GM04503 (cell line): ENCODE measurements at places on chromosomes 5 and 9.

DNA sequence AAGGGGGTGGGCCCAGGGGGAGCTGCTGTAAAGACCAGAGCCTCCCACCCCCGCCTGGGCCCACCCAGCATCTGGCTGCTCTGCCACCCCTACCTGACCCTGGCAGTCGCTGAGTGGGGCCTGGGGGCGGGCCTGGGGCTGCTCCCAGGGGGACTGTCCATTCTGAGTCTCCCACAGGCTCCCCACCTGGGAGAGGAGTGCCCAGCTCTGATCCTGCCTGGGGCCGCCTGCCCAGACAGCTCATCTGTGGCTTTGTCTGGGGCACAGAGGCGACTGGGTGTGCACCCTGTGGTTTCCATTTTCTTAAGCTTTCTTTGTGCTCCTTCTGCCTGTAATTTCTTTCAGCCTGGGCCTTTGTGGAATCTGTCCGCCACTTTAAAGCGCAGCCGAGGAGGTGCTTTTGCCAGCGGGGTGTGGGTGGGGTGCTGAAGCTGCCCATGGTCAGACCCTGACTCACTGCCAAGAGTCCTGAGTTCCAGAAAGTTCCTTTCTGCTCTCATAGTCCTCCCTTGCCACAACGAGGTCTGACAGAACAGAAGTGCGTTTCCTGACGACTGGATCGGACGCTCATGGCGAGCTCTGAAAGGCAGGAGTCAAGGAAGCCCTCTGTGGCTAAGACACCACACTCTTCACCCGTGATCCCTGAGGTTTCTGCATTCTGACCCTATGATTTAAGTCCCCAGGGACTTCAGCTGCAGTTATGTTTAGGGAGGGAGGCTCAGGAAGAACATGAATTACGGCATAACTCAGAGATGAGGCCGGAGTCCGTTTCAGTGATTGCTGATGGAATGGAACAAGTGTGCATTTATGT lies 225.0 kb downstream of the FANCC start:
- peak; percentile 33 for DNase-seq

DNA sequence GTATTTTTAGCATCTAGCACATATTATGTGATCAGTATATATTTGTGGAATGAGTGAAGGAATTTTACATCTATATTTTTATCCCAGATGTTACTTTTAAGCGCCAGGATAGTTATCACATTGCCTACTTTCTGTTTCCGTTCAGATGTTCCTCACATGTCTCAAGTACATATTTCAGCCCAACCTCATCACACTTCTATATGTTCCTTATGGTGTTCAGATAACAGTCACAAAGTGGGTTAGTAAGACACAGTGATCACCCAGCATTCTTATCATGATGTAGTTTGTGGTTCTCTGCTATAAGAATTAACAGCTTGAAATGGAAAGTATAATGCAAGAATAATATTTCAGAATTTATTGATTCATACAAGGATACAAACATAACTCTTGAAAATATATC lies 170.0 kb upstream of the RASA1 start:
- DNase-seq = no peak

DNA sequence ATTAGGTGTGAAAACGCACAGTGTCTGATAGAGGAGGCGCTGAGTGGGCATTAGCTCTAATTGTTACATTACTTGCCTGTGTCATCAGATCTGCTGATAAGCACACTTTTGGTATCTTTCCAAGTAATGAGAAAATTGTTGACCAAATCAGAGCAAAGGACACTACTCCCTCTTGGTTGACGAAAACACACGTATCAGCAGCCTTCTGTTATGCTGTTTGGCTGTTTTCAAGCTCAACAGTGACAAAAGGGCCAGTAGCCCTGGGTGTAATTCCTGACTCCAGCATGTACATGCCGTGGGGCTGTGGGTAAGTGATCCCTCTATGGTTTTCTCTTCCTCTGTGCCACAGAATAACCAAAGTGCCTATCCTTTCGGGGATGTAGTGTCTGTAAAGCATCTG lies 151.4 kb downstream of the AUH start:
- DNase-seq = no peak

DNA sequence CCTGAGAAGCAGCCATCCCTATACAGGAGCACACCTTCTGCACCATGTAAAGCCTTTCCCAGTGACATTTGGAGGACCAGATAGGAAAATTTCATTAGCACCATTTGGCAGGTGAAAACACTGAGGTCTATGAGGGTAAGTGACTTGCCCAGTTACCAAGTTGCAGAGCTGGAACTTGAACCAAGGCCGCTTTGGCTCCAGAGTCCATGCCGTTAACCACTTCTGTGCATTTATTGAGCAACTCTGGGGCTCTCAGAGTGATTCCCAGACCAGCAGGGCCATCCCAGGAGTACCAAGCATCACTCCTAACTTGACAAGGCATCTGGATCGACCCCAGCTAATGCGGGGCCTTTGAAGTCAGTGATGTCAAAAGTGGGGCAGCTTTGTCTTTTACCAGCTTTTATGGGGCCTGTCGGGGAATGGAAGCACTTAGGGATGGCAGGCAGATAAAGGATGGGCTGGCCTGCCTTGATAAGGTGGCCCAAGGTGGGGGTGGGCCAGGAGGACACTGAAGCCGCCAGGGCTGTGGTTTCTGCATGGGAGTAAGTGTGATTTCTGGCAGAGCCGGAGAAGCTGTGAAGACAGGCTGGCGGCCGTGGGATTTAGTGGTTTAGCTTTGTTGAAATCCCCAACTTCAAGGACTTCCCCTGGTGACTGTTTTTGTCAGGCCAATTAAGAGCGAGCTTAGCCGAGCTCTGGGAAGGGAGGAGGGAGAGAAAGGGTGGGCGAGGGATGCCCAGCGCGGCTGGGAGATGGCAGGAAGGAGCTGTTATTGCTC lies 127.3 kb downstream of the MACROH2A1 start:
- peak; percentile 31 for DNase-seq

GRCh38 chr9:108761655-108762347 lies 94.0 kb downstream of the ACTL7B start:
- DNase-seq = no peak

DNA sequence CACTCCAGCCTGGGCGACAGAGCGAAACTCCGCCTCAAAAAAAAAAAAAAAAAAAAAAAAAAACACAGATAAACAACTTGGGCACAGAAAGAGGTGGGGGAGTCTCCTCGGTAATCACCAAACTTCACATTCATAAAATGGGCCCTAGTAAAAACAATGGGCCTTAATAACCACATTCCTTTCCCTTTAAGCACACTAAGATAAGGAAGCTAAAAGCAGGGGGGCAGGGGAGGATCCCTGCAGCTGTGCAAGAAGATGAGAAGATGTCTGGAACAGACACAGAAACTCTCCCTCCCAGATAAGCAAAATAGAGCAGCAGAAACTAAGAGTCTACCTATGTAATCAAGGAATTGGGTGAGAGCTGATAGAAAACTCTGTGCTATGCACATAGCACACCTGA lies 111.2 kb upstream of the FAM174A start:
- no peak for DNase-seq

DNA sequence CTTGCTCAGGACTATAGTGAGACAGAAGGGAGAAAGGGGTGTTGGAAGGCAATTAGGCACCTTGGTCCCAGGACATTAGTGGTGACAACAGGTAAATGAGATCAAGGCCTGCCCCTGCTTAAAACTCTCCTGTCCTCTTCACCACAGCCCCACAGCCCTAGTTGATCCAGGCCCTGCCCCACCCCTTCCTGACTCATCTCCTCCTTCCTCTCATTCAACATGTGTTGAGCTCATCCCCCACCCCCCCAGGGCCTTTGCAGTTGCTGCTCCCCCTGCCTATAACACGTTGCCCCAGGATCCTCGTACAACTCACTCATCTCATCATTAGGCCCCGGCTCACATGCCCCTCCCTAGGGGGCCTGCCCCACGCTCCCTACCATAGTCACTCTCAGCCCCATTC lies 66.8 kb downstream of the TSPAN17 start:
- DNase-seq = no peak

DNA sequence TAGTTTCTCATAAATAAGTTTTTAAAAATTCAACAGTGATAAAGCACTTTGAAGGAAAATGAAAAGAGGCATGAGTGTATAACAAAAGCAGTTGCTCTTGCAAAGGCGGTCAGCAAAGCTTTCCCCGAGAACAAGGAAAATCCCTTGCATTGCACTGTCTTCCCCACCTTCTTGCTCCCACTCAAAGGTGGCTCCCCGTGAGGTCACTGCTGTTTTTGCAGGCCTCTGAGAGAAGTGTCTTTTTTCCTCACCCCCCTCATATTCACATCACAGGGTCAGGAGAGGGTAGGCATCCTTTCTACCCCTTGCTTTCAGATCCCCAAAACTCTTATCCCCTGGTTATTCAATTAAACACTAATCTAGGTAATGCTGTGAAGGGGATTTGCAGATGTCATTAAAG lies 15.2 kb upstream of the SLC36A1 start:
- DNase-seq = no peak

GRCh38 chr9:117084221-117084620 lies 330.6 kb downstream of the ASTN2 start:
- DNase-seq = no peak

DNA sequence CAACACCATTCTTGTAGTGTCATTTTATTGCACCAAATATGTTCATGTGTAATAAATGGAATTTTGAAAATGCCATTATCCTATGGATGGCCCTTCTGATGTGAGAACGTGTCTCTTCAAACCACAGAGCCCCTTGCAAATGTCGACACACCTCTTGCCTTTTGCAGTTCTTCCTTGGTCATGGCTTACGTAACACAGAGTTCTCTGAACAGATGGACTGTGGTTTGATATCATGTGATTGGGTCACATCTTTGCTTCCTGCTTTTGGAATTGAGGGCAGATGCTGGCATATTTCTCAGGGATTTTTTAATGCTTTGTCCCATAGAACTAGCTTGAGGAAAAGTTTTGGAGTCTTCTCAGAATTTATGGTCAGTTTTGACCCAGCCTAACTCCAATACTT lies 4.6 kb downstream of the TGFBR1 start:
- peak; percentile 60 for DNase-seq

DNA sequence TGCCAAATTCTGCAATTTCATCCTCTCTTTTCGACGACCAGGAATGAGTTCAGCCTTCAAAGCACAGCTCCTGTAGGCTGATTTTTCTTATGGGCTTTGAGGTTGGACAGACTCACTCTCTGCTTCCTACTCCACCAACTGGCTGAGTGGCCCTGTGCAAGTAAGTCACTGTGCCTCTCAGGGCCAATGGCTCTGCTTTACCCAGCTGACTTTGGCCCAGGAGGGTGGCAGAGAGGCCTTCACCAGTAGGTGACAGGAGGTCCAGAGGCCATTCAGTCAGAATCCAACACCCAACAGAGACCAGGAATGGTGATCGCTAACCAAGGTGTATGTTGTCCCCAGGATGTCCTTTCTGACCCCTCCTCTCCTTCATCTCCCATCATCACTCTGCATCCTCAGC lies 49.5 kb upstream of the ALDH1B1 start:
- no peak for DNase-seq

DNA sequence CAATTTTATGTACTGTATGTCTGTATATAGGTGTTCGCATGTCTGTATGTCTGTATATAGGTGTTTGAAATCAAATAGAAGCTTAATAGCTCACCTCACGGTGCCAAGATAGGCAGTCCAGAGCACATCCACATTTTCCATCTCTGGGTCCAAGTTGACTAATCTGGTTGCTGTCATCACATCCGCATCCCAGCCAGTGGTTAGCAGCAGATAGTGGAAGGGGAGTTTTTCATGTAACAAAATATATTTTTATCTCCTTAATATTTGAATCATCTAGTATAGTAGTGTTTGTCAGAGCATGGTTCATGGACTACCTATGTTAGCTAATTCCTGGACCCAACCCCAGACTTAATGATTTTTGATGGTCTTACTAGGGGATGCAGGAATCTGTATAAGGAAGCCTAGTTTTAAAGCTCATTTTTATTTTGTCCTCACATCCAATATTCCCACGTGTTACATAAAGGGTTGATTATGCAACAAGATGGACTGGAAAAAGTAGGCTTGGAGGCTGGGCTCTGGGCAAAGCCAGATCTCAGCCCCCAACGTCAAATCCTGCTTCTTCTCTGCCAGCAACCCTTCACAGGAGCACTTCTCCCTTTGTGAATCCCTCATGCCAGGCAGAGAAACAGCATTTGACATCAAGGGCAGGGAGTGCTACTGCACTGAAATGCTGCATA lies 219.7 kb downstream of the ZSWIM6 start:
- no peak for DNase-seq

DNA sequence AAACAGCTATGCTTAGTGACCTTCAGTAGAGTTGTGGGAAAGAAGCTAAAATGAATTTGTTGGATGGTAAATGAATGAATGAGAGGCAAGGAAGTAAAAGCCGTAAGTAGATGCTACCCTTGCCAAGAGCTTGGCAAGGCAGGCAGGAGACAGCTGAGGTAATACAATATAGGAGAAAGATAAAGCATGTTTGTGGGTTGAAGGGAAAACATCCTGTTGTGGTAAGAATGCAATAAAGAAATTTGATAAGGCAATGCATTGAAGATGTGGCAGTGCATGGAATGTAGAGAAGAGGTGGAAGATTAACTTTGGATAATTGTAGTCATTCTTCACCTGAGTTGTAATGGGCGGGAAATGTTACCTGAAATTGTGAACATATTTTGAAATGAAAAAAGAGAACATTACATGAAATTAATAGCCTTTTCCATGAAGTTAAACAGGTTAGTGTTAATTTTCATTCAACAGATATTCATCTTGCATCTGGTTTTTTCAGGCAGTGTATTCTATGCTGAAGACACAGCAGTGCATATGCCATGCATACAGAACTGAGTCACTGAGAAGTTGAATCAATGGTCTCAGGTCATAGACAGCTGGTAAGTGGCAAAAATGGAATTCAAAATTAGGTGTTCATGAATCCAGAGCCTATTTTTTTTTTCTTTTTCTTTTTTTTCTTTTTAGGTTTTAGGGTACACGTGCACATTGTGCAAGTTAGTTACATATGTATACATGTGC lies 43.4 kb upstream of the SPINK5 start:
- no peak for DNase-seq
